ENCODE measurements at places on chromosomes 7 and 10.

GRCh38 chr7:80392229-80393169, 119.4 kb downstream of the GNAT3 start:
- DNase-seq: no peak

DNA sequence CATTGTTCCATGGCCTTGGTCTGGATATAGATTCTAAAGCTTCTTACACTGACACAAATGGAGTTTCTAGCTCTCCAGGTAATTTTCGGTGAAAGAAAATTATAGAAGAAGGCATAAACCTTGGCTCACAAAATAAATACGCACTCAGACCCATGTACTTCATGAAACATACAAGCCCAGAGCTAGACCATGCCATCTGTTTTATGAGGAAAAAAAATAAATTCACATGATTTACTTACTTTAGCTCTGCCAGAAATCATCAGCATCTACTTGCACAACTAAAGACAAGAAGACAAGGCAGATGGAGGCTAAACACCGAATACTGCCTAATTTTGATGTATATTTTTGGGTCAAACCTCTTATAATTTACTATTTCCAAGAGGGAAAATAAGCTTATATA, 197.4 kb upstream of the KLF14 start:
- no peak for DNase-seq

DNA sequence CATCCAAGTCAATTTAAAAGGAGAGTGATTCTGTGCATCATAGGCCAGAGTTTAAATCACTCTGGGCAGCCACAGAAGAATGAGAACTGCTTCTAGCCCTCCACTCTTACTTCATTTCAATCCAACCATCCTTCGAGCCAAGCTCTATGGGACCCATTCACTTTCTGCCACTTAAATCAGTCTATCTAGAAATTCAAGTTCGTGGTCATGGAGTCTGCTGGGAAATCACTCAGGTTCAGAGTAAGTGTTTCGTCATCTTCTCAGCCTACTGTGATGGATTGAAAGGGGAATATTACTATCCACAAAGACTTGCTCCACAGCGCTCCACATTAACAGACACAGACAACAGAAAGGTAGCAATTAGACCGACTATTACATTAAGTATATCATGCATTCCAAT, 4.6 kb downstream of the DCLRE1C start:
- no peak for DNase-seq

DNA sequence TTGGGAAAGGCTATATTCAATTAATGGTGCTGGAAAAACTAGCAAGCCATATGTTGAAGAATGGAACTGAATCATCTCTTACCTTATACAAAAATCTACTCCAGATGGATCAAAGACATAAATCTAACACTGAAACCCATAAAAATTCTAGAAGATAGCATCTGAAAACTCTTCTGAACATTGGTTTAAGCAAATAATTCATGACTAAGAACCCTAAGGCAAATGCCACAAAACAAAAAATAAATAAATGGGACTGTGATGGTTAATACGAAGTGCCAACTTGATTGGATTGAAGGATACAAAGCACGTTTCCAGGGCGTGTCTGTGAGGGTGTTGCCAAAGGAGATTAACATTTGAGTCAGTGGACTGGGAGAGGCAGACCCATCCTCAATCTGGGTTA, 1130.0 kb downstream of the DNAJB9 start:
- no peak for DNase-seq

All from stimulated activated CD8-positive, alpha-beta memory T cell treated with anti-CD3 and anti-CD28 coated beads, Interleukin-4, amount 100 ng/mL, for 1 hour (primary cell).